ENCODE measurements at places on chromosomes 4 and X. TPM values are rescaled to one million over a fixed set of nuclear protein-coding genes. Genes with fewer than 3 reads are reported as not detected.

- H3K27ac ChIP-seq, result no peak overlapping the region
- H3K27me3 ChIP-seq, result no peaks in the 10 kb centered on the region
- DNase-seq, result no peak
- H3K4me3 ChIP-seq, result no peak overlapping the region
These were observed 464.4 kb upstream of the BOD1L1 start for GRCh38 chr4:14091966-14092365.

DNA sequence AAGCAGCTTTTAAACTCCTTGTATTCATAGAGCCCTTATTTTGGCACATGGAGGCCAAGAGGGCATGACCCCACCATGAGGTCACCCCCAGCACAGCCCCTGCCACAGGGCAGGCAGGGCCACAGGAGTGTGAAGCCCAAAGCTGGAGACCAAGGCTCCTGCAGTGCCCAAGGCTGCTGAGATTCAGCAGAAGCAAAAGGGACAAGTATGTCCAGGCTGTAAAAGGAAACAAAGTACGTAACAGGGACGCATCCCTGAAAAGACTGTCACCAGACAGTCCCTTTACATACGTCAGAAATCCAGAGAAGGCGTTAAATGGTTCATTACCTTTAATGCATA, 18.9 kb downstream of the GAK start:
- H3K27me3 ChIP-seq, result no peaks in the 10 kb centered on the region
- H3K36me3 ChIP-seq, result peaks cover 33% of the 10 kb centered on the region
- no peak overlapping the region for H3K27ac ChIP-seq
- H3K4me3 ChIP-seq, result no peak overlapping the region

The HCCS gene
- total RNA-seq, result 19.6 TPM

GRCh38 chrX:101377547-101377946, 8.4 kb downstream of the BTK start:
- peak overlapping the region; percentile 28 for H3K27ac ChIP-seq
- H3K36me3 ChIP-seq, result no peaks in the 10 kb centered on the region
- DNase-seq, result no peak
- H3K4me3 ChIP-seq, result no peak overlapping the region
- H3K27me3 ChIP-seq, result no peaks in the 10 kb centered on the region
- H3K4me1 ChIP-seq, result no peaks in the 10 kb centered on the region

The PAGE5 gene
- not detected for total RNA-seq

- peaks cover 99% of the 10 kb centered on the region for H3K36me3 ChIP-seq
- H3K4me1 ChIP-seq, result no peaks in the 10 kb centered on the region
- DNase-seq, result no peak
- no peak overlapping the region for H3K27ac ChIP-seq
These were observed 39.0 kb downstream of the JADE1 start for GRCh38 chr4:128848461-128848860.

All from spleen (tissue), 13 donors.